ENCODE measurements at places on chromosomes 11 and 22.

DNA sequence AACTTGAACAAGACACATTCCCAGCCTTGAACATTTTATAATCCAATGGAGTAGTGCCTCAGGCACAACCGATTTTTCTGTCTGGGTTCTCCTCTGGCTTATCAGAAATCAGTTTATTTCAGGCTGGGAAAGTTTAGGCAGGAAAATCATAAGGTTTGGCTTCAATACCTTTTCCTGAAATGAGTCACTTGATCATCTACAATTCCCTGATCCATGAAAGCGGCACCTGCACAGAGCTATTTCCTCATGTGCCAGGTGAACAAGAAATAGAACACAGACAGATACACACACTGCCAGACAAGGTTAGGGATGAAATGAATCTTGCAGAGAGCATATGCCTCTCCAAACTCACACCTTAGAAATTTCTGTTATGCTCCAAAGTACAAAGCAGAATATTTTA is 106.7 kb upstream of the OR9G4 start:
- no peak for DNase-seq

GRCh38 chr22:37742376-37743171 is 45.7 kb downstream of the TRIOBP start:
- no peak for DNase-seq

- DNase-seq: no peak
Measured at GRCh38 chr22:21707677-21708076, 27.9 kb downstream of the YPEL1 start.

DNA sequence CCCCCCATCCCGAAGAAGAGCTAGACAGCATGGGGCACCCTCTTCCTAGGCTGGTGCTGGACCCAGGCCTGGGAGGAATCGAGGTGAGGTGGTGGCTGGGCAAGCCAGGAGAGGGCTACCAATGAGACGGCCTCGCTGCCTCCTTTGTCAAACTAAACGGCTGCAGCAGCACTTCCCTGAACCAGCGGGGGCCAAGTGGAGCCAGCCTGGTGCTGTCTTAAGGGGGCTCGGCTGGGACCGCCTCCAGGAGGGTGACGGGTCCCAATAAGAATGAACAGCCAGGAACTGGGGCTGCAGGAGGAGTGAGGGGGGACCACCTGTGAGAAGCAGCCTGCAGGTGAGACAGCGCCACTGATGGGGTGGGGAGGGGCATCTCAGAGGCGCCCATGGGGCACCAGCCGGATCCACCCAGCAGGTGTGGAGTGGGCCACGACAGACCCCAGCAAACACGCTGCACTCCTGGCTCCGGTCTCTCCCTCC is 17.1 kb downstream of the IFT27 start:
- DNase-seq: no peak

DNA sequence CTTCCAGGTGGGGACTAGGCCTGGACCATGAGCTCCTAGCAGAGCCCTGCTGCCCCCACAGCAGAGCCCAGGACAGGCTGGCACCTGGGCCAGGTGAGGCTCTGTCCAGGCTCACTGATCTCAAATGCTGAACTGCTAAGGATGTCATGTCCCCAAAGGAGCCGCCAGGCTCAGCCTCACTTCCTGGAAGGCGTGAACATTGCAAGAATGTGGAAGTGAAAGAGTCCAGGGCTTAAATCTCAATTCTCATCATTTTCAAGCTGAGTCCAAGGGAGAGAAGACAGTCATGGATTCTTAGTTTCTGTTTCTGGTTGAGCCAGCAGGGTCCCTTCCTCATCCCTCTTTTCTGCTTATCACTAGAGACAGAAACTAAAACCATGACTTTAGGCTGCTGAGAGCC is 5.0 kb downstream of the ASCL2 start:
- DNase-seq: no peak

GRCh38 chr11:8810540-8811301 is 100.3 kb upstream of the AKIP1 start:
- peak; percentile 79 for DNase-seq

DNA sequence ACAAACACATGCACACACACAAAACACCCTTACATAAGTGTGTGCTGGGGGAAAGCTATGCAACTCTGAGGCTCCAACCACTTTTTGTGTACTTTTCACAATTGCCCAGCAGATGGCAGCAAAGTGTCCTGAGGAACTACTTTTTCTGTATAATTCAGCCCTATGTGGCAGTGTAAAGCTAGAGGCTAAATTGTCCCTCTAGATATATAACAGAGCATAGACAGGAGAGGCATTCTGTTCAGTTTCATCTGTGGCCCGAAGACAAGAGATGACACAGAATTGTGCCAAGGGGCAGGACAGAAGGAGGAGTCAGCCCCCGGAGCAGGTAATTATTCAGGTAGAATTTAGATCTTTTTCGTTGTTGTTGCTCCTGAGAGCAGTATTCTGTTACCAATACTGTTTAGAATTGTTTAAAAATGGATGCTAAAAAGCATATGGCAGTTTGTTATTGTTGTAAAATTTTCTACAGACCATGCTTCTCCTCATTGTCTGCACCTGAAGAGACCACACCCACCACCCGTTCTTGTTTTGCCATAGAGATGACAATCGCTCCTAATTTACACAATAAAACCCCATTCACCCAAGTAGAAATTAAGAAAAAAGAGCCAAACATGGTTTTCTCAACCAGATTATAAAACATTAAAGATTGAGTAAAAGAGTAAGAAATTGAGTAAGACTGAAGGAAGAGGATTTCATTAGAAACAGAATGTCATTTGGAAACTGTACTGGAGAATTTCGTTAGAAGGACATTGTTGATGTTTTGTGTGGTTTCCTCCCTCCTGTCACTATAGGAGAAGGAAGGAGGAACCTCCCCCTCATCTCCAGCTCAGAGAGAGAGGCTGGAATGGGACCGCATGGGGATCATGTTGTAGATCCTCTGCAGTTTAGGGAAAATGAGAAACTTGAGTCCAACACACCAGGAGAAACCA is 14.5 kb upstream of the MS4A7 start:
- DNase-seq: peak; percentile 29

DNA sequence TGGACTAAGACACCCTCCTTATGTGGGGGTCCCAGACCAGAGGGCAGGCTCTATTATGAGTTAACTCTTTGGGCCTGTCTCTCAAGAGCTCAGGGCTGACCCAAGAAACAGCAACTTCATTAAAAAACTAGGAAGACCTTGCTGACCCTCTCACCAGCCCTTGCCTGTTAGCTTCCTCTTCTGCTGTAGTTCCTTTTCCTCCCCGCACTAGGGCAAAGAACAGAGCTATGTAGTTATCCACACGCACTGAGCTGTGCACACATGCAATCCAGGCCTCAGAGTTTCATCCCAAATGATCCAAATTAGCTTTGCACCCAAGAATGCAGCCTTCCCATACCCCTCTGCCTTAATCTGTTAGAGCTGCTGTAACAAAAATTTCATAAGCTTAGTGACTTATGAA is 539.6 kb upstream of the CADM1 start:
- no peak for DNase-seq

DNA sequence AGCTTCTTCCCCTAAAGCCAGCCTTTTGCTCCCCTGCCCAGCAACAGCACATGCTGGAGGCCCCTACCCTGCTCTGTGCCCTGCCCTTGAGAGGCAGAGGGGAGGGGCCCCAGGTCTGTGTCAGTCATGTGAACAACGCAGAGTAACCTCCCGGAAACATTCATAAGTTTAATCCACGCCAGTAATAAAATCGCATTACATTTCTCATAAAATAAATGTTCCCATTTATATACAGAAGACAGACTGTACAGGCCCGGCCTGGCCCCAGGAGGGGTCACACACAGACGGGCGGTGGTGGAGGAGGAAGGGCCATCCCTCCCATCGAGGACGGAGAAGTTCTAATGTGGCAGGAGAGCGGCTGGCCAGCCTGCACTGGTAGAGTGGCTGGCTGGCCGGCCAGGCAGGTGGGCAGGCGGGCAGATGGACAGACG is 39.5 kb downstream of the LMO1 start:
- no peak for DNase-seq

GRCh38 chr11:13150487-13150886 is 127.1 kb upstream of the BMAL1 start:
- no peak for DNase-seq

DNA sequence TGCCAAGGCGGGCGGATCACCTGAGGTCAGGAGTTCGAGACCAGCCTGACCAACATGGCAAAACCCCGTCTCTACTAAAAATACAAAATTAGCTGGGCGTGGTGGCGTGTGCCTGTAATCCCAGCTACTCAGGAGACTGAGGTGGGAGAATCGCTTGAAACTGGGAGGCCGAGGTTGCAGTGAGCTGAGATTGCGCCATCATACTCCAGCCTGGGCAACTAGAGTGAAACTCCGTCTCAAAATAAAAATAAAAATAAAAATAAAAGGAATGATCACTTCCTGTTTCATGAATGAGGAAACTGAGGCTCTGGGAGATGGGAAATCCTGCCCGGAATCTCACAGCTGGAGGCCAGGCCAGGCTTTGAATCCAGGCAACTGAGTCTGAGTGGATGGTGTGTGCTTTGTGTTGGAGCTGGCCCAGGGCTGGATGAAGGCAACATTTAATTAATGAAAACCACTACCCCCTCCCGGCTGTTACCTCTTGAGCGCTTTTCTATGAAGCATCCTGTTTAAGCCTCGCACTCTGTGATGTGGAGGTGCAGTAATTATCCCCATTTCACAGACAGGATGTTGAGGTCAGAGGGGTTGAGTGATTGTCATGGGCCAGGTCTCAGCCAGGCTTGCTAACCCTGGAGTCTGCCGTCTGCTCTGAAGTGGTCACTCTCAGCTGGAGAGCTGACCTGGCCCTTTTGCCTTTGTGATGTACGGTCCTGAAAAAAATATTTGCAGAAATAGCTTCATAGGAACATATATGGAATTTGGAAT is 27.8 kb downstream of the LRP5 start:
- no peak for DNase-seq

- DNase-seq: no peak
Measured at GRCh38 chr11:119615003-119615881, 113.8 kb downstream of the NECTIN1 start.

DNA sequence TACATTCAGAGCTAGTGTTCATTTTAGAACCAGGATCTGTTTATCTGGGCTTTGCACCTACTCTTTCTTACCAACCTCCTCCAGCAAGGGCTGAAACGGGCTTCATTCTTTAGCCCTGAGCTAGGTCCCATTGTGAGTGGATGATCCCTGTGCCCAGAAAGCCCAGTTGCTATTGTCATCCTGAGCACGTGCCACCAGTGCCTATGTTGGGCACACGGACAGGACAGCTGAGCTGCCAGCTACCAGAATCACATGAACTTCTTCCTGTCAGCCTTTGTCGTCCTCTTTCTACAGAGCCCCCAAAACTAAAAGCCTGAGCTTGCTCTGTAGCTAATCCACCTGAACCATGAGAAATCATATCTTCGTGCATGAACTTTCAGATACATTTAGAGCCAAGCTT is 74.4 kb upstream of the NTM start:
- no peak for DNase-seq

DNA sequence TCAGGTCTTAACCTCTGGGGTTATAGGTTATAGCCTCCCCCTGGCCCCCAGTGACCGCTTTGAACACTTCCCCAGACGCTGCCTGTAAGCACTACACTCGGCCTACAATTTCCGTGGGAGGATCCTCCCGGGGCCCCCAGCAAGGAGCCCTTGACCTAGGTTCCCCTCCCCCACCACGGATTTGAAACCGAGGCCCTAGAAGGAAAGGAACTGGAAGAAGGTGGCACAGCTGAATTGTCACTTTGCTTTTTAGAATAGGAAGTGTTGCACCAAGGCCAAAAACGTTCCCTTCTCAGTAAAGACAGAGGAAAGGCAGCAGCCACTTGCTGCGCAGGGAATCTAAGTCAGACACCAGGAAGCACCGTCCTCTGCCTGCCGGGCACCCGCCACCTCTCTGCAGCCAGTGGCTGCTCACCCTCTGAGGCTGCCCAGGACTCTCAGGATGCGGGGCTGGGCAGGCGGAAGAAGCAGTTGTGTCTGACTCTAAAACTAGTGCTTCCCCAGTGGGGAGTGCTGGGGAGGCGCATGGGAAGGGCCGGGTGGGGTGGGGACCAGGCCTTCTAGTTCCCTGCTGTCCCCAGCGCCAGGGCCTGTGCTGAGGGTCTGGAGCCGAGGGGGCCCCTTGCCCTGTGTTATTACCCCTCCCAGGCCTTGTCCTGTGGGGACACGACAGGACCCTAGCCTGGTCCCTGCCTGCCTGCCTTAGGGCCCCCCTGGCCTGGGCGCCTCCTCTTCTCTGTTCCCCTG is 7.9 kb upstream of the FLRT1 start:
- DNase-seq: no peak

DNA sequence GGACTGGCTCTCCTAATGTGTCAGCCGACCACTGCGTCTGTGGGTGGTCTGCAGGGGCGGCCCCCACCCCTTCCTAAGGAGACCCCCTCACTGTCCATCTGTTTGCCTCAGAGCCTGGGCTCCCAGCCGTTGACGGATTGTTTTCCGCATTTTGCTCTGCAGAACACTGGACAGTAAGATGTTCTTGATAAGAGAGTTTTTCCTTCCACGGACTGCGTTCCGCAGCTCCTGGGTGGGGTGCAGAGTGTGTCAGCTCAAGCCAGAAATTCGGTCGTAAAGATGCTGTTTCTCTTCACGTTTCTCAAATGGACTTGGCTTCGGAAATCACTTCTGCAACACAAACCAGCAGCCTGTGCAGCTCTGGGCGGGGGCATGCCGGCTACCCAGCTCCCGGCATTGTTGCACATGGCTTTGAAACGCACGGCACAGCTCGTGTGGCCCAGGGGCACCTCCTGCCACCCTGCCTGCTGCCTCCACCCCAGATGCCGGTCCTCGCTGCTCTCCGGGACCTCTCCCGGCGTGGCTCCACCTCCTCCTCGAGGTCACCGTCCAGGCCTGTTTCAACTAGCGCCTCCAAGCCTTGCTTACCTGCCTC is 2.9 kb upstream of the MRGPRG start:
- DNase-seq: no peak

- DNase-seq: no peak
Measured at GRCh38 chr22:38311323-38311620, 6.0 kb downstream of the CSNK1E start.

GRCh38 chr11:94635072-94635471 is 67.9 kb downstream of the PIWIL4 start:
- no peak for DNase-seq

GRCh38 chr11:64317325-64317960 is at the start of gene TRMT112:
TSS of gene TRMT112 (minus strand) at chr11:64317559. CDS start at chr11:64317526, 33 bp downstream.
- DNase-seq: peak; percentile 89

DNA sequence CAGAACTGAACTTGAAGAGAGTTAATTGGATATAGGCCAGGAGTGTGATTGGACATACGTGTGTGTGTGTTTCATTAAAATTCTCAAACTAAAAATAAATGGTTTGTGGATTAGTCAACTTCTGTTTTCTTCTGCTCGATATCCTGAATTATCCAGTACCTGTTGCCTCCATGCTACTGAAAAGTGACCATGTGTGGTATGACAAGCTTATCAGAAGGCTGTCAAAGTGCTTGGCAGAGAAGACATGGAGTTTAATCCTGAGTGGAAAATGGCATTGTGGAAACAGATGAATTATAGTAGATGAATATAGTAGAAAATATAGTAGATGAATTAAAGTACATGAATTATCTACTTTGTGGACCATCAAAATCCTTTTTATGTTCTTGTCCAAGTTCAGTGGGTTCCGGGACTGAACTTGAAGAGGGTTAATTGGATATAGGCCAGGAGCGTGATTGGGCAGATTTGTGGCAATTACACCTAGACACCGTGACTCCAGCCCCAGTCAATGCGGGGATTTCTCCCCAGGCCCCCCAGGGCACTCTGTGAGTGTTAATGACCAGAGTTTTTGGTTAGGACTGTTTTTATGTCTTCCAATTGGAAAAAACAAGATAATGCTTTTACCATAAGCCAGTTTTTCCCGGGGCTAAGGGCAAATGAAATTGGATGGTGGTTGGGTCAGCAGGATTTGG is 30.1 kb downstream of the GRAMD1B start:
- no peak for DNase-seq

Data from mesothelial cell of epicardium (in vitro differentiated cells).